NCI-H1417 treated with DMSO at 0.1 percent for 48 hours (cell line): ENCODE measurements at places on chromosomes 11 and 22.

DNA sequence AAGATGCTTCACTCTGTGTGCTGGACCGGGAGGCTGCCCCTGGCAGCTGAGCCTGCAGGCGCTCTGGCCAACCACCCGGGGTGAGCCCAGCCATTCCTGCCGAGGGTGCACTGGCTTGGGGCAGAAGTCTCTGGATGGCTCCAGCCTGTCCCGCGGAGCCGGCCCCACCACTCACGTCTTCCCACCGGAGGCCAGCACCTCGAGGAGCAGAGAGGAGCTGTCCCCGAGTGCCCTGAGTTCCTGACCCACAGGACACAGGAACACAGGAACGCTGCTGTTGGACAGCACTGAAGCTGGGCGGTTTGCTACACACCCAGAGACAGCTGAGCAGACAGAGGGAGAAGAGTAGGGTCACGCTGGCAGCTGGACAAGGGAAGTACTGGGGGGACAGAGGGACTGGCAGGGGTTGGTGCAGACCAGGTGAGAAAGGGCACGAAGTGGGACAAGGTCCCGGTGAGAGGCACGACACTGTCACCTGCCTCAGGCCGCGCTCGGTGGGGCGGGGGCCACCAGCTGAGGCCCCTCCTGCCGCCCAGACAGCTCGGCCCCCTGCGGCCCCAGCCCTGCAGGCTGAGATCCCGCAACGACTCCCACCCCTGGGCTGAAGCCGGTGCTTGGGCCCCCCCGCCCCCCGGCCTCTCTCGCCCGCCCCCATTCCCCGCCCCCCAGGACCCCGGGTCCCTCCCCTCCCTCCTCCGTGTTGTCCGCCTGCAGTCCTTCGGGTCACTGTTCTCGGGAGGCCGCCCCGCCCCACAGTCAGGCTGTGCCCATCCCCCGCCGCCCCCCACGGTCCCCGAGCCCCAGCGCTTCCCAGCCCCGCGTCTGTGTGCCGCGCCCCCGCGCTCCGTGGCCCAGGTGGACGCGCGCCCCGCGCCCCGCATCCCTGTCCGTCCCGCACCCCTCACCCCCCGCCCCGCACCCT lies 624 bp upstream of the B4GALNT4 start:
- no peak for DNase-seq

- no peak for DNase-seq
These were observed 55.3 kb upstream of the GCAT start for GRCh38 chr22:37752189-37753087.

- DNase-seq, result no peak
These were observed 2.5 kb downstream of the FAM227A start for GRCh38 chr22:38653741-38654140.

GRCh38 chr11:101434026-101434643 lies 149.7 kb downstream of the TRPC6 start:
- DNase-seq, result no peak

- DNase-seq, result no peak
These were observed 58.2 kb downstream of the PRCP start for GRCh38 chr11:82842019-82842418.

DNA sequence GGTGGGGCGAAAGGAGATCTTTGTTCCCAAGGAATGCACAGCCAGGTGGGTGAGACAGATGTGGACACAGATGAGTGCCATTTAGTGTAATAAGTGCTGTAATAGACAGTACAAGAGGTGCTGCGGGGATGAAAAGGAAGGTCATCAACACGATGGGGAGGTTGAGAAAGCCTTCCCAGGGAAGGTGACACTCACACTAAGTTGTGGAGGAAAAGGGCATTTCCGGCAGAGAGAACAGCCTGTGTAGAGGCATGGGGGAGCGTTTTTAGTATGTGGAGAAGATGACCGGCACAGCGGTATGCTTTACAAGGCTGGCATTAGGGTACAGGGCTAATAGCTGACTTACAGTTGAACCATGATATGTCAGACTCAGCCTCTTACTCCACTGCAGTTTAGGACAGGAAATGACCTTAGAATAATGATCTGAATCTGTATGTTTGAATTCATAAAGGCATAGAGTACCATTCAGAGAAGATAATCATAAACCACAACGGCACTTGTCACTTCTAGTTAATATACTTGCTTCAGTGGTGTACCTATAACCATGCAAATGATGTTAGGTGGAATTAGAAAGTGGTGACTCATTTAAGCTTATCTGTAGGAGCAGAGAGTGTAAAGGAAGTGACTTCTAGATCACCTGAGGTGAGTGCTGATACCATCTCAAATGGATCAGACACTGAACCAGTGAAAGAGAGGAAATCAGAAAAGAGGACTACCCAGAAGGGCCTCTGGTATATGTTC lies 60.6 kb downstream of the FAM83F start:
- no peak for DNase-seq

GRCh38 chr22:45997077-45997776 lies 20.3 kb upstream of the WNT7B start:
- DNase-seq, result peak; percentile 27
